ENCODE measurements at places on chromosomes 16 and 17.

- no peak for DNase-seq
Observed at GRCh38 chr17:50565402-50566350, 5.2 kb downstream of the CACNA1G start.

DNA sequence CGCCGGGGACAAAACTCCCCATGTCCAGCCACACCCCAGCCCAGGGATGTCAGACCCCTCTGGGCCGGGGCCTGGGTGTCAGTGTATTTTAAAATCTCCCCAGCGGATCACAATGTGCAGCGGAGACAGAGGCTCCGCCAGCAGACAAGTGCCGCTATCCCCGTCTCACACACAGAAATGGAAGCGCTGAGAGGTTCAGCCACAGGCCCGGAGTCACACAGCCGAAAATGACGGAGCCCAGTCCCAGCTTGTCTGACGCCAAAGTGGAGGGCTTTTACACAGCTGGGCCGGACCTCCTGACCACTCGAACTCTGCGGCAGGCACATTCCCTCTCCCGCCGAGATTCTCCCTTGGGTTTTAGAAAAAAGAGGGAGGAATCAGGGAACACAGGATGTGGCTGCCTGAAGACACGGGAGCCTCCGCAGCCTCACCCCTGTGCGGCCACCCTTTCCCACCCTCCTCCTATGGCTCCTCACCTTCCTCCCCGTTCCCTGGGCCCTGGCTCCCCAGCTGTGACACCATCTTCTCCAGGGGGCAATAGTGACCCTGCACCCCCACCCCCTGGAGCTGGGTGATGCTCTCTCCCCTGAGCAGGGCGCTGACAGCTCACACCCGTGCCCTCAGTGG, 6.8 kb upstream of the OSGIN1 start:
- DNase-seq = no peak

GRCh38 chr16:86388976-86389375, 121.4 kb upstream of the FOXF1 start:
- DNase-seq = no peak

DNA sequence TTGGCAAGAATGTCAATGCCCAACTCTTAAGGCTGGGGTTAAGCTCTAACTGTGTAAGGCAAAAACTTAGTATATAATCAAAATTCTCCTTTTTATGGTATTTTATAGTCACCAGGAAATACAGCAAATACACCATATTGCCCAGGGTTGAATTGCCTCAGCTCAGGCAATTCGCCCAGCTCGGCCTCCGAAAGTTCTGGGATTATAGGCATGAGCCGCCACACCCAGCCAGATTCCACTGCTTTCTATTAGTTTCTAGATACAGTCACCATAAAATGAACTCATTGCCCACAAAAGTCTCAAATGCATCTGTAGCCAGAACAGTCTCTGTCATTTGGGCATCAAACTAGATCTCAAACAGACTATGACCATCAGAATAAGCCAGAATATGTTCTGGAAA, 238.7 kb upstream of the TOX3 start:
- DNase-seq = no peak

GRCh38 chr16:31213342-31213741, 577 bp upstream of the TRIM72 start:
- DNase-seq = no peak

DNA sequence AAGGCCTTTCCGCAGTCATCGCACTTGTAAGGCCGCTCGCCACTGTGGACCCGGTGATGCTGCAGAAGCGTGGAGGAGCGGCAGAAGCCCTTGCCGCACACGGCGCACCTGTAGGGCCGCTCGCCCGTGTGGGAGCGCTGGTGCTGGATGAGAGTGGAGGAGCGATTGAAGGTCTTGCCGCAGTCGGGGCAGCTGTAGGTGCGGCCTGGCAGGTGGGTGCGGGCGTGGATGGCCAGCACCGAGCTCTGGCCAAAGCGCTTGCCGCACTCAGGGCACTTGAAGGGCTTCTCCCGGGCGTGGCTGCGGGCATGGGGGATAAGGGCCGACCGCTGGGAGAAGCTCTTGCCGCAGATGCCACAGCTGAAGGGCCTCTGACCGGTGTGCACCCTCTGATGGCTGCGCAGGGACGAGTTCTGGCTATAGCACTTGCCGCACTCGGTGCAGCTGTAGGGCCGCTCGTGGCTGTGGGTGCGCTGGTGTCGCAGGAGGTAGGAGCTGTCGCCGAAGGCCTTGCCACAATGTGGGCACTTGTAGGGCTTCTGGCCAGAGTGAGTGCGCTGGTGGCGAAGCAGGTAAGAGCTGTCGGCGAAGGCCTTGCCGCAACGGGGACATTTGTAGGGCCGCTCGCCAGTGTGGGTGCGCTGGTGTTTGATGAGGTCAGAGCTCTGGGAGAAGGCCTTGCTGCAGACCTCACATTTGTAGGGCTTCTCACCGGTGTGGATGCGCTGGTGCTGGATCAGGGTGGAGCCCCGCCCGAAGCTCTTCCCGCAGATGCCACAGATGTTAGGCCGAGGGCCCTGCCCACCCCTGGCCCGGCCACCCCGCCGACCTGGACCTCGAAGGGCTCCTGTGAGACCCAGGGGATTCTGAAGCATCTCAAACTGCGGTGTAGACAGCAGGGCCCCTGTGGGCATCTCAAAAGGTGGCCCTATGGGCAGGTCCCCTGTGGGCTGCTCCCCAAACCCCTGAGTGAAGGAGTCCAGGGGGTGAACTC, 1.5 kb downstream of the ZNF768 start:
- no peak for DNase-seq

GRCh38 chr17:71085238-71086033, 916.1 kb downstream of the KCNJ2 start:
- DNase-seq = no peak

GRCh38 chr17:37137906-37138514, 189.3 kb downstream of the AATF start:
- no peak for DNase-seq

- no peak for DNase-seq
Observed at GRCh38 chr17:81222620-81222905, 202 bp downstream of the CEP131 start.

DNA sequence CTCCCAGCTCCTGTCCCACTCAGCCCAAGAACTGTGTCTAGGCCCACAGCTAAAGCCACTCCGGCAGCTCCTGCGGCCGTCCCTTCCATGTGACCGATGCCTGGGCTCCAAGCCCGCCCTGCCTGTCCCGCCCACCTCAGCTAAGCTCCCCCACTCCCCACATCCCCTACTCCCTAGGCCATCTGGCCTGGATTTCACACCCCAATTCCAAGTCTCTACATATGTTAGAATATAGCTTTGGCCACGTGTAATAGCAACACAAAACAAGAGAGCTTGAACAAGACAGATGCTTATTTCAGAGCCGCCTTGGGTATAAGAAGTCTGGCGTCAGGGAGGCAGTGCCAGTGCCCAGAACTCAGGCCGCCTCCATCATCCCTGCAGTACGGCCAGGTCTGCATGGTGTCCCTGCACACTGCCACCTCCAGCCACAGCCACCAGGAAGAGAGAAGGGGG, 30.0 kb upstream of the USP22 start:
- no peak for DNase-seq

DNA sequence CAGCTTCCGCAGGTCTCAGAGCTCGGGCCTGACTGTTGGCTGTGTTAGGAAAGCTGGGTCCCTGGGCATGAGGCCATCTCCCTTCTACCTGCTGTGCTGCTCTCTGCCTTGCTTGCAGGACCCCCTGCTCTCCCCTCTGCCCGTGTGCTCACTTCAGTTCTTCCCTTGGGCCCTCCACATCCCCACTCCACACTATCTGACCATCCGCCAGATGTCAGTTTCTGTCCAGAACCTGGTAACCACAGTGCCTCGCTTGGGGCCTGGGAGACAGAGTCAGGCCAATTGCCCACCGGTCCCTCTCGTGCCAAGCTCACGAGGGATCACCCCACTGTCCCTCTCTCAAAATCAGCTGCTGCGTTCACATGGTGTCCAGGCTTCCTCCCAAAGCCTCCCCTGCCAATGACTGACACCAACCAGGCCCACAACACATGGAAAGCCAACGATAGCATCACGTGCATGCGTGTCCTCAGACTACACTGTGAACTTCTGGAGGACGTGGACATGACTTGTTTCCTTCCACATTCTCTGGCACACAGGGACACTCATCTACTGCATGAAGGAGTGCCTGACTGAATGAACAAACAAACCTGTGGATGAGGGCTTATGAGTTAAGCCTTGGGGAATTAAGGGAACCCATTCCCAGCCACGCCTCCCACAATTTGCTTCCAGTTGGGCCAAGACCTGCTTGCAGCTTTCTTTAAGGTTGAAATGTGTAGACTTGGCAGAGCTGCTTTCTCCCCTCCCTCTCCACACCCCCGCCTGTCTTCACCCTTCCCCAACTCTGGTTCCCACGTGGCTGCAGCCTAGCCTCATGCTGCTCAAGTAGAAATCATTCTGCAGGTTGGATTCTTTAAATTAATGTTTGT, 72.5 kb upstream of the ZNF423 start:
- DNase-seq = no peak

DNA sequence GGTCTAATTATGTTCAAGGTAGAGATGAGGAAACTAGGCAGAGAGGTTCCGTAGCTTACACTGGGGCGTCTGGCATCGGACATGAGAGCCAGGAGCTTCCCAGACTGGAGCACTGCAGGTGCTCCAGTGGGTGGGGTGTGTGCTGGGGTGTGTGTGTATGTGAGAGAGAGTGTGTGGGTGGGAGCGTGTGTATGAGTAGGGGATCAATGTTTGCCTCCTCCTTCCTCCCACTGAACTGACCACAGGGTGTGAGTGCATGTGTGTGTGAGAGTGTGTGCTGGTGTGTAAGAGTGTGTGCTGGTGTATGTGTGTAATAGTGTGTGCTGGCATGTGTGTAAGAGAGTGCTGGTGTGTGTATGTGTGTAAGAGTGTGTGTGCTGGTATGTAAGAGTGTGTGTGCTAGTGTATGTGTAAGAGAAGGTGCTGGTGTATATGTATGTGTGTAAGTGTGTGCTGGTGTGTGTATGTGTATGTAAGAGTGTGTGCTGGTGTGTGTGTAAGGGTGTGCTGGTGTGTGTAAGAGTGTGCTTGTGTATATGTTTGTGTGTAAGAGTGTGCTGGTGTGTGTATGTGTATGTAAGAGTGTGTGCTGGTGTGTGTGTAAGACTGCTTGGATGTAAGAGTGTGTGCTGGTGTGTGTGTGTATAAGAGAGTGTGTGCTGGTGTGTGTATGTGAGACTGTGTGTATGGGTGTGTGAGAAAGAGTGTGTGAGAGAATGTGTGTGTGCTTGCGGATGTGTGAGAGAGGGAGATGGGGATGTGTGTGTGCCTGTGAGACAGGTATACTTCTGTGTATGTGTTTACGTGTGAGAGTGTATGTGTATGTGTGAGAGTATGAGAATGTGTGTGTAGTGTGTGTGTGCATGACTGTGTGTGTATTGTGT, 139.9 kb downstream of the MRM1 start:
- DNase-seq = no peak

GRCh38 chr17:42751628-42752027, 6.8 kb upstream of the EZH1 start:
- no peak for DNase-seq

- no peak for DNase-seq
Observed at GRCh38 chr17:76524598-76525512, 12.7 kb downstream of the CYGB start.

DNA sequence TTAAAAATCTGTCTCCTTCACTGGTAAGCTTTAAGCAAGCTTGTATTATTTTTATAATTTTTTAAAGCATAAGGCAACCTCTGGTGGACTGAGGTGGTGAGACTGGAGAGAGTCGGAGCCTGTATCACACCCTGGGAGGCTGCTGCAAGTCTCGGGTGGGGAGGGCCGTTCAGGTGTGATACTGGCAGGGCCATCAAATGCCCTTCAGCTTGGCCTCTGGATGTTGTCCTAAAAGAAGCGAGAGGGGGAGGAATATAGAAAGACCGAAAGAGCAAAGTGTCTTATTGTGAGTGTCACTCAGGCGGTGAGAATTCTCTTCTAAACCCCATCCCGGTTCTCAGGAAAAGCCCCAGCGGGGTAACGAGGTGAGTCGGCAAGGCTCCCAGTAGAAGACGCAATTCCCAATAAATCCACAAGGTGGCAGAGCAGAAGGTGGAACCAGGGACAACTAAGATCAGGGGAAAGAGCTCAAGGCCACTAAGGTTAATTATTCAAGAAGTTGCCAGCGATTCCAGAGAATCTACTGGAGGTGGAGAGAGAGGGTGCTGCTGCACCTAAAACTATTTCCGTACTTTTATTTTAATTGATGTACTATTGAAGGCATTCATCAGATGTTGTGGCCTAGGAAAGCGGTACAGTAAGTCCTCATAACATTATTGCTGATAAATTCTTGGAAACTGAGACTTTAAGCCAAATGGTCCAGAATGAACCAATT, 14.1 kb downstream of the C17orf67 start:
- peak; percentile 60 for DNase-seq

DNA sequence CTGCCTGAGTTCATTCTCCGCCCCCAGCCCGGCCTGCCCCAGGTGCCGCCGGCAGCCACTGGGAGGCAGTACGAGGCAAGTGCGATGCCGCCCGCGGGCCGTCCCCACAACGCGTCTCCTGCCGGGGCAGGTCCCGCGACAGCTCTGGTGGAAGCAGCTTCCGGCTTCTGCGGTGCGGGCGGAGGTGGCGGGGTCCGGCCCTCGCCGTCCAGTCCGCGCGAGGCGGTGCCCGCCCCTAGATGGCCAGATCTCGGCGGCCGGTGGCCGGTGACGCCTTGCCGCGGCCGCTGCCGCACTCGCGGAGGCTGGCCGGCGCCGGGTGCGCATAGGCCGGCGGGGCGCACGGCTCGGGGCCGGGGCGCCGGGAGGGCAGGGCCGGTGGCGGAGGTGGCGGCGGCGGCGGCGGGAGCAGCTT, 1.8 kb downstream of the GJD3 start:
- peak; percentile 87 for DNase-seq

GRCh38 chr17:44095647-44096496, 25.3 kb downstream of the G6PC3 start:
- no peak for DNase-seq

DNA sequence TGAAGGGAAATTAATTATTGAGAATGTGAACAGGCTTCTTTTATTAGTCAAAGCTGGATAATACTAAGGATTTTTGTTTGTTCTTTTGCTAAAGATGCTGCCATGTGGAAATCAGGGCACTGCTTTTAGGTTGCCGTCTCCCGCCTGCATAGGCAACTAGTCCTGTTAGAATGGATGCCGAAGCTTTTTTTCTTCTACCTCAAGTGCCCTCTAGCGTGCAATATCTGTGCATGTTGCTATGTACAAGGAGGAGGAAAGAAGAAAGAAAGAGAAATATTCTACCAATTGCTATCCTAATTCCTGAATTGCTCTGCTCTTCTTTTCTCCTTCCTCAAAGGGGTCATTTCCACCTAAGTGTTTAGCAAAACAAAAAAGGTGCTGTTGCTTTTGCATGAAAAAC, 5.2 kb upstream of the CDH8 start:
- DNase-seq = no peak

Measured in activated T-cell treated with anti-CD3 and anti-CD28 coated beads for 48 hours (primary cell).